CD4-positive, alpha-beta T cell (primary cell): ENCODE measurements at places on chromosomes 2 and 18.
A peak's percentile ranks its signal among the peaks of the same experiment; 100 is the strongest.

DNA sequence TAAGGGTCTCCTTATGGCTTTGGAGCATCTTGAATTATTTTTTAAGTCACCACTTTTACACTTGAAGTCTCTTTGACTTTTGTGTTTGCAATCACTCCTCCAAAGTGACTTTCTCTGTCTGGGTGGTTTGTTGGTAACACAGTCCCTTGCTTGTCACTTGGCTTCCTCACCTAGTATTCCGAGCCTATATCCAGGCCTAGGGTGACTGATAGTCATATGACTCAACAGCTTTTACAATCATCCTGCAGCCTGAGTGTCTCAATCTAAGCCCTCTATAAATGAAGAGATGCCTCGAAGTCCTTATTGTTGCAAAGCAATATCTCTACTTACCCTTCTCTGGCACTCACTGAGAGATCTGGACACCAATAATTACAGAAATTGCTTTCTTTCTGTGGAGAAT, 53.9 kb upstream of the SETBP1 start:
- no peak for DNase-seq
- no peak overlapping the region for H3K27ac ChIP-seq
- H3K36me3 ChIP-seq, result no peaks in the 10 kb centered on the region
- H3K4me3 ChIP-seq, result no peak overlapping the region
- H3K27me3 ChIP-seq, result no peaks in the 10 kb centered on the region

DNA sequence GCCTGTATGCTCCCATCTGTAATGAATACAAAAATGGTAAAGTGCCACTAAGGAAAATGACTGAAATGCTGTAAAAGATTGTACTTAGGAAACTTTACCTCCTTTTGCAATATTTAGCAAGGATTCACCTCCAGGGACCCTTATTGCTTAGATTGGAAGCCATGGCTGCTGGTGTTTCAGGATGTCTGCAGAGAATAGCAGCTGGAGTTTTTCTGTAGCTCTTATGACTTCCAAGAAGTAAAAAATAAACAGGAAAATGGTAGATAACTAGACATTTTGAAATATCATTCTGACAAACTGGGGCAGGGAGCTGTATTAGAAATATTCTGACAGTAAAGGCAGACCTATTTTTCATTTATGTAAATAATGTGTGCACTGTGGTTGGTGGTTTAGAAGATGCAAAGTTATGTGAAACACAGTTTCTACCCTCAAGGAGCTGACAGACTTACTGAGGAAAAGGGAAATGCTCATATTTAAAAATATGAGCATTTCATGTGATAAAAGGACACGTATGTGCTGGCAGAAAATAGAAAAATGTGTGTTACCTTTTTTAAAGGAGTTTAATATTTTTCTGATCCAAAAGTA, 224.9 kb upstream of the BOD1L2 start:
- H3K27me3 ChIP-seq, result no peaks in the 10 kb centered on the region
- H3K36me3 ChIP-seq, result peaks cover 6% of the 10 kb centered on the region
- H3K27ac ChIP-seq, result no peak overlapping the region
- H3K4me3 ChIP-seq, result no peak overlapping the region

GRCh38 chr2:228282376-228282775, 100.9 kb upstream of the SPHKAP start:
- no peak overlapping the region for H3K27ac ChIP-seq
- no peaks in the 10 kb centered on the region for H3K36me3 ChIP-seq
- H3K4me3 ChIP-seq, result no peak overlapping the region
- no peak for DNase-seq

- no peak overlapping the region for H3K4me3 ChIP-seq
- no peak overlapping the region for H3K27ac ChIP-seq
- no peaks in the 10 kb centered on the region for H3K4me1 ChIP-seq
- no peak for DNase-seq
- H3K27me3 ChIP-seq, result no peaks in the 10 kb centered on the region
- H3K36me3 ChIP-seq, result no peaks in the 10 kb centered on the region
These were observed 152.1 kb downstream of the PXDN start for GRCh38 chr2:1591978-1592907.

DNA sequence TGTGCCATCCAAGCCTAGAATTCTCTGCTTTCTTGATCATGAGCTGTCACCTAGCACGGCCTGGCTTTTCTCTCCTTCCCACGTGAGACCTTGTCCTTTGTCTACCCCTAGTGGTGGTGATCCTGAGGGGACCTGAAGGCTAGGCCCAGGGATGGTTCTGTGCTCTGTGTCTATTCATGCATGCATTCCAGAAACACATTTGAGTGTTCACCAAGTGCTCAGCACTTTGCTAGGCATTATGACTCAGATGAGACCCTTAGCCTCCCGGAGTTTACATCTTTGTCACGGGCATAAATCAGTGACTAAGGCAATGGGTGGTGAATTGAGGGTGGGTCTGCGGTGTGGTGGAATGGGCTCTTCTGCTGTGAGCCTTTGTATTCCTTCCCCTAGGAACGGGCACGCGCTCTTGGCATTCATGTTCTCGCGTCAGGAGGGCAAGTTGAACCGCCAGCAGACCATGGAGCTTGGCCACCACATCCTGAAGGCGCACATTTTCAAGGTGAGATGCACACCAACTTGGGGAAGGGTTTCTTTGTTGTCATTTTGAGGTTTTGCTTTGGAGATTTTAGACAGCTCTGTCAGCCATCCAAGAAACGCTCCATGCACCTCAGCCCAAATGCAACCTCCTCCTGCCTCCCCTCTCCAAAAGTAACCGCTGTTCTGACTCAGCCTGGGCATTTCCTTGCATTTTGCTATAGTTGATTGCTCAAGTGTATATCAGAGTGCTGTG, 100.9 kb downstream of the WDSUB1 start:
- H3K27ac ChIP-seq, result no peak overlapping the region
- peaks cover 3% of the 10 kb centered on the region for H3K4me1 ChIP-seq
- no peak overlapping the region for H3K4me3 ChIP-seq
- peak; percentile 35 for DNase-seq

DNA sequence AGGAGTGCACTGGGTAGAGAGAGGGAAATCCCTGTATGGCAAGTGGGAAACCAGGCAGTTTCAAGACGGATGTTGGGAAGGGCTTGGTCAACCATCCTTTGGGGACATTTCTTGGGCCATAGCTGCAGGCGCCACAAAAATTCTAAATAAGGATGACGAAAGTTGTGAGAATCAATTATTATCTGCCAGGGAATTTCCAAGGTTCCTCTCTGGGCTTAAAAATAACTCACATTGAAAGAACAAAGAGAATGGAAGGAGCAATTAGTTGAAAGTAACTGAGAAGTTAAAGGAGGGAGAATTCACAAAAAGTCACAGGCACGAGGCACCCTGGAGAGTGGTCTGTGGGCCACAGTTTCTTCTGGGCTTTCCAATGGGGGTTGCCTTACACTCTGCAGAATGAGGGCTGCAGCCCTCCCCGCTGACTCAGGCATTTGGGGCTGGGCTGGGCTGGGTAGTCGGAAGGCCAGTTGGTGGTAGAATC, 195.7 kb downstream of the SMAD7 start:
- H3K4me1 ChIP-seq, result no peaks in the 10 kb centered on the region
- H3K4me3 ChIP-seq, result no peak overlapping the region
- DNase-seq, result no peak

DNA sequence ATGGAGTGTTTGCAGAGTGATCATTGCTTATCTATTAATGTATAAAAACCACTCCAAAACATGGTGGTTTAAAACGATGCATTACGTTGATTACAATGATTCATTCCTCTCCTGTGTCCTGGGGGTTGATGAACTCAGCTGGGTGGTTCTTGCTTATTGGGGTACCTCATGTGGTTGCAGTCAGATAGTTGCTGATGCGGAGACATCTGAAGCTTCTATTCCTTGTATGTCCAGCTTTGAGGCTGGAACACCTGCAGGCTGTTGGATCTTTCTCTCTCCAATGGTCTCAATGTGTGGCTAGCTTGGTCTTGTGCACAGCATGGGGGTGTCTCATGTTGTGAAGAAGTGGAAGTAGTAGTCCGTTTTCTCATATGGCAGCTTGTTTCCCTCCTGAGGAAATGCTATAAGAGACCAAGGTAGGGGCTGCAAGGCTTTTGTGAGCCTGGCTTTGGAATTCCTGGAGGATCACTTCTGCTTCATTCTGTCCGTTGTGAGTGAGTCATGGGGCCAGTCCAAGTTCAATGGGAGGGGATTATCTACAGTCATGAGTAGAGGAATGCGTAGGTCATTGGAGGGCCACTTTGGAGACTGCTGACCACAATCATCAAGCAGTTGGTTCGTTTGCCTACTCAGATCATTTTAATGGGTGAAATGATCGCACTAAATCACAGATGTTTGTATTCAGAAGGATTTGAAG, 601.0 kb downstream of the SLC4A3 start:
- no peak overlapping the region for H3K4me3 ChIP-seq
- no peak for DNase-seq
- H3K27me3 ChIP-seq, result no peaks in the 10 kb centered on the region

GRCh38 chr2:64797881-64798575, 144.3 kb upstream of the SERTAD2 start:
- no peak for DNase-seq
- no peaks in the 10 kb centered on the region for H3K36me3 ChIP-seq
- H3K4me3 ChIP-seq, result no peak overlapping the region
- H3K27ac ChIP-seq, result no peak overlapping the region
- H3K27me3 ChIP-seq, result no peaks in the 10 kb centered on the region
- peaks cover 3% of the 10 kb centered on the region for H3K4me1 ChIP-seq

DNA sequence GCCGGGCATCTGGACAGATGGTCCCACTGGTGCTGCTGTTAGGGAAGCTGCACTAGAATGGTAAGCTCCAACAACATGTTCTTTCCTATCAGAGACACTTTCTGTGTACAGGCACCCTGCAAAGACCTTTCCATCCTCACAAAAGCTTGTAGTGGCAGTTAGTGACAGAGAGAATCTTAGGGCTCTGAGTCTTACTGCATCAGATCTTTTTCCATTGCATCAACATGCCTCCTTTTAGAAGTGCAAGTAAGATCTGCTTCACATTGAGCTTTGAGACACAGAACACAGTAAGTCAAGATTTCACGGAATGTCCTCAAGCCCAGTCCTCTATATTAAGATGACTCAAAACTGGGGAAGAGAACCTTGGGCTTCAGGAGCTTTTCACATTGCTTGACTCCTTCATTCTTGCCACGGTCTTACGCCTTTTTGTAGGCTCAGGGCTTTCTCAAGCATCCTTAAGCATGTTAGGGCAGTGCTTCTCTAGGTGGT, 52.6 kb downstream of the ARL4C start:
- H3K4me1 ChIP-seq, result peaks cover 71% of the 10 kb centered on the region
- H3K36me3 ChIP-seq, result no peaks in the 10 kb centered on the region
- peak overlapping the region; percentile 61 for H3K27ac ChIP-seq
